ENCODE measurements at places on chromosomes 5 and 9.

DNA sequence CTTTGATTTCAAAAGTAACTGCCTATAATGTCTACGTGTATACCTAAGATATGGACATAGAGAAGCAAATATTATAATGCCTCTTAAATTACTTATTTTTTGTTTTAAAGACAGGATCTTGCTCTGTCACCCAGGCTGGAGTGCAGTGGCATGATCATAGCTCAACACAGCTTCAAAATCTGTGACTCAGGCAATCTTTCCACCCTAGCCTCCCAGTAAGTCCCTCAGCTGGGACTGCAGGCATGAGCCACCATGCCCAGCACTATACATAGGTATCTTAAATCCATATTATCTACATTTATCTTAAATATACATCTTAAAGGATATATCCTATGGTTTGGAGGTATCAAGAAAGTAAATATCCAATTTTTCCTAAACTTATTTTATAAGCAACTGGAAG is 261.2 kb downstream of the ARL15 start:
- DNase-seq = no peak

- no peak for DNase-seq
These were observed 12.3 kb downstream of the SEPTIN8 start for GRCh38 chr5:132764671-132765238.

DNA sequence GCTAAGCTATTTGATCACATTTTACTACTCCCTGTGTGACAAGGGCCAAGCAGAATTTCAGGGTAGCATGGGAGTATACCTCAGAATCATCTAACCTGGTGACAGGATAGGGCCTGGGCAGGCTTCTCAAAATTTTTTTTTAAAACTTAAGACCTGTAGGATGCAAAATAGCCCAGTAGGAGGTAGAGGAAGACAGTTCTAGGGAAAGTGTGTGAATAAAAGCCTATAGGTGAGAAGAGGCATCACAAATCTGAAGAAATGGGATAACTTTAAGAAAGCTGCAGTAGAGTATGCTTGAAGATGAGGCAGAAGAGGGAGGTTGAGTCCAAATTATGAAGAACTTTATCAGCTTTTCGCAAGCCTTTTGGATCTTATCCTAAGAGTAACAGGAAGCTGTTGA is 32.3 kb downstream of the CNTRL start:
- no peak for DNase-seq

- DNase-seq = no peak
These were observed 3.1 kb downstream of the EDF1 start for GRCh38 chr9:136862849-136863622.

- no peak for DNase-seq
These were observed 34.1 kb downstream of the ELOVL7 start for GRCh38 chr5:60809891-60810425.

DNA sequence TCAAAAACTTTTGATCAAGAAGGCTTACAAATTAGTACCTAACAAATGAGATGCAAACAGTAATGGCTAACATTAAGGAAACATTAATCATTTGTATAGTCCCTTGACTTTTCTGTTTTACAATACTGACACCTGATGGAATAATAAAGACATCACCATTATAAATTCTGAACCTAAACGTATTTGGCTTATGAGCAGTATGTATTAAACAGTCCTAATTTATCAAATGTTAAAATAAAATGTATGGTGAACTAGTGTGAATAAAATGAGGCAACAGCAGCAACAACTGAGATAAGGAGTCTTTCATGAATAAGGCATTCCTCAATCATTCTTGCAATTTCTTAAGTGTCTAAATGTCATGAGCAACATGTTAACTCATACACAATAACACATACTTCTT is 6.0 kb downstream of the PUM3 start:
- no peak for DNase-seq

DNA sequence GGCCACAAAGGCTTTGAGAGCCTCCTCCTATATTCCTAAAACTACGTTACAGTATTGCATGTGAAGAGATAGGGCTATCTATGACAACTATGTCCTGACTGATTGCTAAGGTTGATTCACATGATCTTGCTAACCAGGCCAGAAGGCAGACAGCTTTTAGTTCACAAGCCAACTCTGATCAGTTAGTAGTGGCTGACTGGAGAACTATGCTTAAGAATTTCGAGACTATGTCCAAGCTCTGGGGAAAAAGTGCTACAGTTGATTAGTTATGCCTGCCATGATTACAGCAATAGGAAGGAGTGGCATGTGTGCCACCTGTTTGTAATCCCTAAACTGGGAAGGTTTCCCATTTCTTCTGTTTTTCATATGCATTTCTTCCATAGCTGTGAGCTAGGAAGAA is 223.4 kb downstream of the DOCK8 start:
- no peak for DNase-seq

GRCh38 chr5:124087752-124088151 is 575.8 kb downstream of the CSNK1G3 start:
- DNase-seq = no peak

DNA sequence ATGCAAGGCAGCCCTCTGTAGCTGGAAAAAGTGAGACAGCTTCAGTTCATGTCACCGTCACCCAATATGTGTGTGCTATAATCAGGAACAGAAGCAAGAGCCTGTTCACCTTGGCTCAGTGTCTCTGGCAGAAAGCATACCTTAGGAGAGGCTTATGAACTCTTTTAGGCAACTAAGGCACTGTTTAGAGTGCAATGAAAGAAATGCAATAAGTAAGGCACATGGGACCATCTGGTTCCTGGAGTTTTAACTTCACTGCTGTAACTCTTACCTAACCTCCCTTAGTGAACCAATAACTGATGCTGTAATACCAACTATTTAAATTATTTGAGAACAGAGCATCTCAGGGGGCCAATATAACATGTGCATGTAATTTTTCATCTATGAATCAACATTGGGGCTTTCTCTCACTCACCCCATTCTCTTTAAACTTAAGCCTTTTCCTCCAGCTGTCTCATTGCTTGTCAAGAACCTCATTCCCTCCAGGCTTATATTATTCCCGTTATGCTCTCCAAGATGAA is 32.4 kb downstream of the C9 start:
- DNase-seq = no peak

DNA sequence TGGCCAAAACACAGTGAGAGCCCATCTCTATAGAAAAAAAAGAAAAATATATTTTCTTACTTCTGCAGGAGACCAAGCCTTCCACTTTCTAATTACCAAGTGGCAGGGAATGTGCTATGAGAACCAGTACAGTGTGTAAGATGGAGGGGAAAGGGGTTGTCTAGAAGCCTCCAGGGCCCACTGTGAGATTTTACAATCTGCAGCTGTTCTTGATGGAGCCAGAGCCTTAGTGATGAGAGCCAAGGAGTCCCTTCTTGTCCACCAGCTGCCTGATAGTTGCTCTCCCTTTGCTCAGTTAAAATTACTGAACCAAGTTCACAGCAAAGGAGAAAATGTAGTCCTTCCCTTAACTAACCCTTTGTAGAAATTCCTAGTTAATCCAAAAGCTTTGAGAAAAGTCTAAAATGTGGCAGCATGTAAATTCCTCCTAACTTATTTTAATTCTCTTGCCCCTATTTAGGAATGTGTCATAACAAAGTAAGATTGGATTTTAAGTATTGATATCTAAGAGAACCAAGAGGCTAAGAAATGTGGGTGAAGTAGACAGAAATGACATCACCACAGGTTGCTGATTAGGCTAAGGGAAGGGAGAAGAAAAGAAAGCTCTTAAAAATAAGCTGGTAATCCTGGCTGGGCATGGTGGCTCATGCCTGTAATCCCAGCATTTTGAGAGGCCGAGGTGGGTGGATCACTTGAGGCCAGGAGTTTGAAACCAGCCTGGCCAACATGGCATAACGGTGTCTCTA is 19.3 kb downstream of the SRP19 start:
- DNase-seq = no peak

- DNase-seq = no peak
These were observed 5.3 kb downstream of the NFX1 start for GRCh38 chr9:33295571-33295970.

- DNase-seq = no peak
These were observed 30.2 kb upstream of the ALDH1A1 start for GRCh38 chr9:72983056-72983455.

DNA sequence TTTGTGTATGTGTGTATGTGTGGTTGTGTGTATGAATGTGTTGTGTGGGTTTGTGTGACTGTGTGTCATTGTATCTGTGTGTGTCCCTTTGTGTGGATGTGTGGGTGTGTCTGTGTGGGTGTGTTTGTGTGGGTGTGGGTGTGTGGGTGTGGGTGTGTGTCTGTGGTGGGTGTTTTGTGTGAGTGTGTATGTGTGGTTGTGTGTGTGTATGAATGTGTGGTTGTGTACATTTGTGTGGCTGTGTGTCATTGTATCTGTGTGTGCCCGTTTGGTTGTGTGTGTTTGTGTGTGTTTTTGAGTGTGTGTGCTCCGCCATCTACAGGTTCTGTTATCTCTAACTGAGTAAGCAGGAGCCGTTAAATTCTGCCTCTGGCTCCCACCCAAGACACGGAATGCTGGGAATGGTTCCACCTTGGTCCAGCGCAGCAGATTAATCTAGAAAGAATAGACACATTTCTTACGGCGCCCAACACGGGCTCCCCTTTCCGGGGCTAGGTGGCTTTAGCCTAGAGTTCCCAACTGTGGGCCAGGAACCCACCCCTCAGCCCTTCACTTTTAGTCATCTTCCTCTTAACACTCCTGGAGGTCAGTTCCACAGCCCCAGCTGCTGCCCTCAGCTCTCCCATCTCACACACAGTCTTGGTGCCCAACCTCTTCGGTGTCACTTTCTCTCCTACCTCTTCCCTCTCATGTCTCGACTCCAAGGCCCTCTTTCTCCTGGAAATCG is 197.1 kb downstream of the TTLL11 start:
- DNase-seq = no peak

DNA sequence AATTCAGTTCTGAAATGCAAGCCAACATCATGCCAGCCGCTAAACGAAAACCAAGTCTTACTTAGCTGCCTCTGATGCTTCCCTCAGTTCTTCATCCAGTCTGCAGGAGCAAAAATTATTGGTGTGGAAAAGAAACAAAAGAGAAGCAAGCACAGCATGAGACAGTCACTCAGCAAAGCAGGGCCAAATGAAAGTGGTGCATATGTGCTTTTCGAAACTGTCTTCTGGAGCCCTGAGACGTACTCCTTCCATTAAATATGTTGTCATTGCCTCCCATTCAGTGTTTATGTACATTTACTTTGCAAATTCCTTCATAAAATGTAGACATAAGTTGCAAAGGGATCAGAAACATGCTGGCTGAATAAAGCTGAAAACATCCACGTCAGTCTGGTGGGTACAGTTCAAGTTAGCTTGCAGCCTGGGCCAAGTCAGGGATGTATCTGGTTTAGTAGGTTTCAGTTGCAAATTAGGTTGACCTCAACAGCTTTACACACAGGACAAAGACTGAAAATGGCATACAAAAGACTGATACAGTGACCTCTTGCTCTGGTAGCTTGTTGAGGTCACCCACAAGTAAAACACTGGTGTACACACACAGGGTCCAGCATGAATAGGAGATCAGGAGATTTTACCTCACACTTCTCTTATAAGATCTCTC is 139.7 kb upstream of the PCA3 start:
- no peak for DNase-seq

DNA sequence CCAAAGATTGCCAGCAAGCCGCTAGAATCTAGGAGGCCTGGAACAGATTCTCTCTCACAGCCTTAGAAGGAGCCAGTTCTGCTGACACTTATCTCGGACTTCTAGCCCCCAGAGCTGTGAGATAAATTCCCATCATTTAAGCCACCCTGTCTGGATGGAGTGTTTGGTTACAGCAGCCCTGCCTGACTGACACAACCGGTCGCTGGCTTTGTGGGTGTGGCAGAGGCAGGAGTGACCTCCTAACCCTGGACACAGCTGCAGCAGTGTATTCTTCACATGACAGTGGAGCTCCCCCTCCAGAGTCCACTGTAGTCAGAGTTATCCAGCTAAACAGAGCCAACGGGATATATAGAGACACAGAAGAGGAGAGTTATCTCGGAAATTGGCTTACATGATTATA is 21.2 kb upstream of the IL17B start:
- no peak for DNase-seq

- no peak for DNase-seq
These were observed 471.5 kb downstream of the HINT1 start for GRCh38 chr5:130693509-130693908.

DNA sequence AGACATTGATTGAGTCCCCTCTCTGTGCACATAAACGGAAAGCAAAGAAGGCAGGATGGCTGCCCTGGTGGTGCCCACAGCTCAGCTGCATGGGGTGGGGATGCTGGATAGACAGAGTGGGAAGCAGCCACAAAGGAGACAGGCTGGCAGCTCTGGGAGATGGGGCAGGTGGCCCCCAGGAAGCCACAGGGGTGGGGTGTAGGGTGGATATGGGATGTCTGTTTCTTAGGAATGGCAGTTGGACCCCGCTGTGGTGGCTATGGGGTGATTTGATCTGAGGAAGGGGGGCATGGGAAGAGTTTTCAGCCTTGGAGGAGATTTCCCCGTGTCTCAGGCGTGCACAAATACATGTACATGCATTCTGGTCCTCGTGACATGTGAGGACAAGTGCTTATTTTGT is 50.2 kb upstream of the VDAC1 start:
- no peak for DNase-seq

DNA sequence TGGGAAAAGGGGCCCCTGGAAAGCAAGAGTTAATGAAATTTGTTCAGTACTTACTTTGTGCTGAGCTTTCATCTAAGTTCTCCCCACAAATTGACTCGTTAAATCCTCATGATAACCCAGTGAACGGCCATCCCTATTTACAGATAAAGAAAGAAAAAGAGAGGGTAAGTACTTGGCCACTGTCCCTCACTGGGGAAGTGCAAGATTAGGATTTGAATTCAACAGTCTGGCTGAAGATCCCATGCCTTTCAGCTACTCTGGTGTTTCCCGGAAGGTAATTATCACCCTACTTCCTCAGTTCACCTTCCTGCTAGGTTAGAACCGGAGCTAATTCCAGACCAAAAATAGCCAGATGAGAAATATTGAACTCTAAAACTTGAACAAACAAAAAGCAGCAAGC is 269.2 kb upstream of the TLE4 start:
- no peak for DNase-seq

DNA sequence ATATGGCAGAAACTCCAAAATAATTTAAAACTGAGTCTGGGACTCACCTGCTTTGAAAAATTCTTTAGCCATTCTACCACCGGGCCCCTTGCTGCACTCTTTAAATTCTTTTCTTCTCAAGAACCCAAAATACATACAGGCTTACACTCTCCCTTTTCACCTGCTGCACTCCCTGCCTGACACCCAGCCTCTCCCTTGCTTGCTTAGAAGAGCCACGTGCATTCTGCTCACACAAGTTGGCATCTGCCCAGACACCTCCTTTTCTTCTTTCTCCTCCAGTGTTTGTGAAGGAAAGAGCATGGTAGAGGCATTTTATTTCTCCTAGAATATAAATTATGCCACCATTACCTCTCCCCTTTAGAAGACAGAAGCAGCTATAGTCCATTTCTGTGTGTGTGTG is 39.0 kb upstream of the AOPEP start:
- no peak for DNase-seq

GRCh38 chr5:61280761-61281427 is 51.2 kb upstream of the ZSWIM6 start:
- DNase-seq = no peak

Data from amniotic stem cell (primary cell).